ENCODE measurements at places on chromosomes 6 and 20.

GRCh38 chr20:57610261-57610952 lies 9.8 kb downstream of the ZBP1 start:
- no peak for DNase-seq

GRCh38 chr20:21685981-21686380 lies 19.5 kb upstream of the PAX1 start:
- DNase-seq, result no peak

GRCh38 chr6:167152862-167153261 lies 4.9 kb downstream of the GPR31 start:
- no peak for DNase-seq

- no peak for DNase-seq
Observed at GRCh38 chr6:137651591-137652335, 157.6 kb upstream of the OLIG3 start.

DNA sequence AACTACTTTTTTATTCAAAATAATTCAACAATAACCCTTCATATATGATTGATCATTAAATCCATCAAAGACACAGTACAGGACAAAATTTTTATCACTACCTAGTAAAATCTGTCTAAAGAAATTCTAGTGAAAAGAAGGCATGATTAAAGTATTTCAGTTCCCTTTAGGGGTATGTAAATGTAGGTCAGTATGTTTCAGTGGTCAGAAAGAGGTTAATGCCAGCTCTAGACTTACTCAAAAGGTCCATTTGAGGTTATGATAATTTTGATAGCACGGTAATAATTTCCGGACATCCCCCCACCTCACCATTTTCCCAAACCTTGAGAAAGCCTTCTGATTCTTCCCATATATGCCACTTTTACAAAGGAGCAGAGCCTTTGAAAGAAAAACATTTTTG lies 193.5 kb upstream of the ID4 start:
- no peak for DNase-seq

GRCh38 chr6:32887616-32888015 lies 33.6 kb downstream of the PSMB9 start:
- no peak for DNase-seq

DNA sequence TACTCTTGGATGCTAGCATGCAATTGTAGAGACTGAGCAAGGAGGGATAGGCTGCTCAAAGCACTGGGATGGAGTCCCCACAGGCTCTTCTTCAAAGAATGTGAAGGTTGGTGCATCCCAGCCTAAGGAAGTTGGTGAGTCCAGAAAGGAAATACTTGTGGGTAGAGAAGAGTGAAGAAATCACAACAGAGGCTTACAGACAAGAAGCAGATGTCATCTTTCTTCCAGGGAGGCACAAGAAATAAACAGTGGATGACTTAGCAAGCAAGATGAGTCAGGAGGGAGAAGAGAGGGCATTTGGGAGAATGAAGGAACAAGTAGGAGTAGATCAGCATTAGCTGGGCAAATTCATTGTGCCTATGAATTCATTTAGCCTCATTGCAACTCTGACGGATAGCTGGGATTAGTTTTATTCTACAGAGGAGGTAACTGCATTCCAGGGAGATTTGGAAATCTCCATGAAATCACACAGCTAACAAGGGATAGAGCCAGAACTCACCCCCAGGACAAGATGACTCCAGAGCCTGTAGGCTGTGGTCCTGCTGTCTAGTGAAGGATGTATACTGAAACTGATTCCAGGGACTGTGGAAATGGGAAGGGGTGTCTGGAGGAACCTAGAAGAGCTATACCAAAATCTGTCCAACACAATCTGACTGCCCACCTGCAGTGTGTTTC lies 125.8 kb upstream of the SPTLC3 start:
- no peak for DNase-seq

DNA sequence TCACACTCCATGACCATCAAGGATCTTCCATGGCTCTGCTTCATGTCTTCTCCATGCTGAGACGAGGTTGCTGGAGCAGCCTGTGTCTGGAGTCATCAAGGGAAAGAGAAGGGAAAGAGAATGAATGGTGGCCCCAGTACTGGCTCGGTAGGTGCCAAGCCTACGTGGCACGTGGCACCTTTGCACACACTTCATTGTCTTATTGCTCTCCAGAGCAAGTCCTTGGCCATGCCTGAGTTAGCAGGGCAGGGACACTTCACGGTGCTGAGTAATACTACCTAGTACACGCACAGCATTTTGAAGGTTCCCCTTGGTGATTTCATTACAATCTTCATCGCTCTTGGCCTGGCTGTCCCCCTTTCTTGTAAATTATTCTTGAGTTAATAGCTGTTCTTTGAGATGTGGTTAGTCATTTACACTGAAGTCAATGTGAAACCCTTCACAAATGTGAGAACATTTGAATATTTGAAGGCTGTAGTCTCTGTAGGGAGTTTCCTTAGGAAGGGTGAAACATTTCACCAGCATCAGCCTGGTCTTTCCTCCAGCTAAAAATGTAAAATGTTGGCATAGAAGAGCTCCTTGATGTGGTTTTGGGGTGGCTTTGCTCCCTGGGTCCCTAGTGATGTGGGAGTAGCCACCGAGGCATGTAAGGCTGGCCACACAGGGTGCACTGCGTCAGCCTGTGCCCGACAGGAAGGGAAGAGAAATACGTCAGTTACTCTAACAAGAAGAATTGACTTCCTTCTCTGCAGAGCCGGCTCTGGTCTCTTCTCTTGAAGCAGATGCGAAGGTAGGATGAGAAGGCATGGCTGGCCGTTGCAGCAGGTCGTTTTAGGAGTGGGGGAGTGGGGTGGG lies at the start of gene SYTL3:
Gene SYTL3 (plus strand): TSS at position 766 of the 855 bp plus-strand sequence. CDS start 13,215 bp downstream, outside the sequence.
- DNase-seq, result peak; percentile 89

DNA sequence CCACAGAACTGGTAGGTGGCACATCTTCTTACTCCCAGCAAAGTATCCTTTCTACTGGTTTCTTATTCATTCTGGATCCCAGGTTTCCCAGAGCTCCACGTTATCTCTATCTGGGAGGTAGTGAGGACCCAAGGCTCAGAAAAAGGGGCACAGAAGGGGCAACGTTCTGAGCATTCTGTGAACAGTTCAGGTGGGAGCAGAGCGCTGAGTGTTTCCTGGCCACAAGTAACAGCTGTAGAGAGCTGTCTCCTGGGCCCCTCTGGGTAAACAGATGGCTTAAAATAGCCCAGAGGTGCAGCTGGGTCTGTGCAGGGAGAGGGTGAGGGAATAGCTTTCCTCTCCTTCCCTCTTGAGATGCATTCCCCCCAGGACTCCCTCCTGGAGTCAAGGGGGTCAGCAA lies 2.1 kb downstream of the APOBEC2 start:
- DNase-seq, result peak; percentile 31

DNA sequence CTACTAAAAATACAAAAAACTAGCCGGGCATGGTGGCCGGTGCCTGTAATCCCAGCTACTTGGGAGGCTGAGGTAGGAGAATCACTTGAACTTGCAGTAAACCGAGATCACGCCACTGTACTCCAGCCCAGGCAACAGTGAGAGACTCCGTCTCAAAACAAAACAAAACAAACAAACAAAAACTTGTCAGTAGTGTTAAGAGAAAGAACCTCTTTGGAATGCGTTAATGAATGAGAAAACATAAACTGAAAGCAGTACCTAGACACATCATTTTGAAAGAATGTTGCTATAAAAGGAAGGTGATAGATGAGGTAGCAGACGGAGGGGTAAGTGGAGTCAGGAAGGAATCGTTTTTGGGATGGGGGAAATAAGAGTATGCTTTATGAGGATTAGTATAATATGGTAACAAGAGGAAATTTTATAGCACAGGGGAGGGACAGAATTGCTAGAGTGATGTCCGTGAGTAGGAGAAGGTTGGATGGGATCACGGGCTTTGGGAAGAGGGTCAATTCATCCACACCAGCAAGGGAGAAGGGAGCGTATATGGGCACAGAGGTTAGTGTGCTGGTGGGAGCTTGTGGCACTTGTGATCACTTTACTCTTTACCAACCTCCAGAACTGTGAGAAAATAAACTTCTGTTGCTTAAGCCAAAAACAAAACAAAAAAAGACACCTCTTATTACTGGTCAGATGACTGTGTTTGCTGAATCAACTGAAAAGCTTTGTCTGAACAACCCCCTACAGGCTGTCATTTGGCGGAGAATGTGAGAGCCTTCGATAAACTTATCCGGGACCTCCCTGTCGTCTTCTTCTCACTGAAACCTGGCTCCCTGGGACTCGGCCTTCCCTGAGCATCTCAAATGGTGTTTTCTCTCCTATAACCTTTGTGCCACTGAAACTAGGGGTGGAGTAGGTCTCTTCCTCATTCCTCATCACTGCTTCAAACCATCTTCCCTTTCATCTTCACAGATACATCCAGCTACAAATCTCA lies 48.9 kb upstream of the TFAP2A start:
- no peak for DNase-seq
